Muscle of leg (tissue), 16 donors: ENCODE measurements at places on chromosomes 6 and 20. TPM values are rescaled to one million over a fixed set of nuclear protein-coding genes. Genes with fewer than 3 reads are reported as not detected.

The EDN3 gene
- 17.9 TPM for total RNA-seq

The SLC17A9 gene
- 1.7 TPM for total RNA-seq

The DOP1A gene
- 26.2 TPM for total RNA-seq

The TBXT gene
- total RNA-seq, result not detected

The LPA gene
- total RNA-seq, result not detected

The B3GAT2 gene
- total RNA-seq, result 0.53 TPM

The IP6K3 gene
- total RNA-seq, result 27.8 TPM

The RBBP8NL gene
- not detected for total RNA-seq

The EBF4 gene
- total RNA-seq, result 3.2 TPM

The RSPH4A gene
- 0.27 TPM for total RNA-seq

The ULBP1 gene
- 0.13 TPM for total RNA-seq

The BNIP5 gene
- 0.04 TPM for total RNA-seq

The SAMD3 gene
- 0.71 TPM for total RNA-seq

The SIRPG gene
- not detected for total RNA-seq

The WFDC2 gene
- 0.13 TPM for total RNA-seq

The EYS gene
- total RNA-seq, result 1.1 TPM

The GDAP1L1 gene
- 0.18 TPM for total RNA-seq

The ECT2L gene
- total RNA-seq, result 0.09 TPM

The EPB41L2 gene
- total RNA-seq, result 125 TPM

The HLA-DMB gene
- total RNA-seq, result 5.6 TPM

The SLC25A27 gene
- total RNA-seq, result 18.6 TPM

The OPN5 gene
- 0.18 TPM for total RNA-seq

The CHMP4B gene
- total RNA-seq, result 20.7 TPM

The LAMA2 gene
- total RNA-seq, result 165 TPM

The HMGN3 gene
- 114 TPM for total RNA-seq

The CLDN20 gene
- total RNA-seq, result not detected

The SEL1L2 gene
- not detected for total RNA-seq

The RIPPLY2 gene
- not detected for total RNA-seq

The TRIM15 gene
- total RNA-seq, result not detected

The BTBD9 gene
- 10.5 TPM for total RNA-seq

The AFG1L gene
- total RNA-seq, result 7.2 TPM

The ISM1 gene
- 1.4 TPM for total RNA-seq

The RNF182 gene
- 0.53 TPM for total RNA-seq

The C6orf52 gene
- total RNA-seq, result 2.7 TPM

The ULBP2 gene
- total RNA-seq, result 0.27 TPM

The CST2 gene
- not detected for total RNA-seq

The PSORS1C2 gene
- not detected for total RNA-seq

The HLA-DRA gene
- 30.7 TPM for total RNA-seq

The PSORS1C1 gene
- 1.3 TPM for total RNA-seq

The MYLK2 gene
- total RNA-seq, result 39.5 TPM

The DEFB118 gene
- total RNA-seq, result not detected

The KIFC1 gene
- 10.5 TPM for total RNA-seq

The FOXF2 gene
- total RNA-seq, result 0.22 TPM

The MYH7B gene
- 21.7 TPM for total RNA-seq

The NR2E1 gene
- total RNA-seq, result not detected

The WFDC8 gene
- total RNA-seq, result not detected

The TOX2 gene
- total RNA-seq, result 0.44 TPM

The LIN28B gene
- total RNA-seq, result 0.04 TPM

The SLC24A3 gene
- 5.9 TPM for total RNA-seq

The CRIP3 gene
- total RNA-seq, result 1.1 TPM

The WFDC10B gene
- not detected for total RNA-seq

The SIRPB1 gene
- 0.13 TPM for total RNA-seq

The RNF39 gene
- not detected for total RNA-seq

The OXT gene
- 0.66 TPM for total RNA-seq

The EPHA7 gene
- 9.8 TPM for total RNA-seq

The RGS17 gene
- 0.53 TPM for total RNA-seq

The HLA-DRB5 gene
- total RNA-seq, result 8.4 TPM

The L3MBTL1 gene
- total RNA-seq, result 7.3 TPM
